ENCODE measurements at places on chromosomes 4 and X.
A peak's percentile ranks its signal among the peaks of the same experiment; 100 is the strongest.

DNA sequence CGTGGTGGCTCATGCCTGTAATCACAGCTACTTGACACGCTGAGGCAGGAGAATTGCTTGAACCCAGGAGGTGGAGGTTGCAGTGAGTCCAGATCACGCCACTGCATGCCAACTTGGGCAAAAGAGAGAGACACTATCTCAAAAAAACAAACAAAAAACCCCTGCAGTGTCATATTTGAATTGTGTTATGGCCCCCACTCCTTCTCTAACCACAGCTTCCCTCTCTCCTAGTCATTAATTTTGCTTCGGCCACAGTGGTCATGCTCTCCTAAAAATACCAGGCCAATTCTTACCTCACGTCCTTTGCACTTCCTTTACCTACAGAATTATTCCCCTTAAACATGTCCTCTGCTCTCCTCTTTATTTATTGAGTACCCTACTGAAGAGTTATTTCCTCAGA, 206.1 kb downstream of the PPP3CA start:
- no peak for DNase-seq

- DNase-seq, result no peak
Observed at GRCh38 chr4:41396214-41396613, 139.5 kb downstream of the UCHL1 start.

DNA sequence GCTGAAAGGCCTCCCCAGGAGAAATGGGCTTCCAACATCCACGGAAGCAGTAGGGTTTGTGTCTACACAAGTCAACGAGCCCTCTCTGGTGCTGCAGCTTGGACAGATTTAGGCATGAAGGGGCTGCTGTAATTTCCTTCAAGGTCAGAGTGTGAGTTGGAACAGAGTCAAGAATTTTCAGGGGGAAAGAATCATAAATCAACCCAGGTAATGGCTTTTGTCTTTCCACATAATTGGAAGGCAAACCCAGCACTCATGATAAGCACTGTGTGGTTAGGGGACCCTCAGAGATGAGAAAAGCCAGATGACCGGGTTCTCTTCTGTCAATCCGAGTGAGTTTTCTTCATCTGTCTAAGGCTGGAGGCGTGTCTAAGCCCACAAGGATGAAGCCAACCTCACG, 78.6 kb upstream of the MXRA5 start:
- DNase-seq, result no peak

DNA sequence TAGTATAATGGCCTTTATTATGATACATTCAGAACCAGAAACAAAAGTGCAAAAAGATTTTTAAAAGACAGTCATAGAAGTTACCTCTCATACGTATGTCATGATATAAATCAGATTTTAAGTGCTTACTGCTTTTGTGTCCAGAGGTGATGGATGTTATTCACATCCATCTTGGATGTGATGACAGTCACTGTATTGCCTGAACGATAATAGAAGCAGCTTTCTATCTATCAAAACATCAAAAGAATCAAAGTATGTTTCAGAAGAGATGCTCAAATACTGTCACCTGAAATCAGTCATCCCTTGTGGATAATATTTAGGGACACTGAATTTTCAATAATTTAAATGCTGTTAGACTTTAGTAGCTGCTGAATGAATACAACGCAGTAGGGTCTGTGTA, 26.8 kb upstream of the IL21 start:
- no peak for DNase-seq

- DNase-seq, result no peak
Observed at GRCh38 chr4:16111533-16111932, 27.7 kb upstream of the PROM1 start.

GRCh38 chr4:101177154-101177553, 170.2 kb downstream of the PPP3CA start:
- DNase-seq, result no peak

GRCh38 chr4:29900336-29900735, 819.8 kb upstream of the PCDH7 start:
- no peak for DNase-seq

DNA sequence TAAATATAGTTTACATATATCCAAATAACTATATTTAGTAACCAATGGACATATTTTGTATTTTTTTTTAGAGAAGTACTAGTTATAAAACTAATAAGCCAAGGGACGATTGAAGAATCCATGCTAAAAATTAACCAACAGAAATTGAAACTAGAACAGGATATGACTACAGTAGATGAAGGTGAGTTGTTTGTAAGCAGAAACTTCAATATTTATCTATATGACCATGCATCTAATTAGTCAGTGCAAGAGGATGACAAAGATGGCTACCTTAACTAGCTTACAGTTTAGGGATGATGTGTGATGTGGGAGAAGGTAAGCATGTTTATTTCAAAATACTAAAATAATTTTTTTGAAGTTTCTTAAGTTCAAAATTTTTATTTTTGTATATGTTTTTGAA, 57.7 kb downstream of the HPGDS start:
- no peak for DNase-seq

DNA sequence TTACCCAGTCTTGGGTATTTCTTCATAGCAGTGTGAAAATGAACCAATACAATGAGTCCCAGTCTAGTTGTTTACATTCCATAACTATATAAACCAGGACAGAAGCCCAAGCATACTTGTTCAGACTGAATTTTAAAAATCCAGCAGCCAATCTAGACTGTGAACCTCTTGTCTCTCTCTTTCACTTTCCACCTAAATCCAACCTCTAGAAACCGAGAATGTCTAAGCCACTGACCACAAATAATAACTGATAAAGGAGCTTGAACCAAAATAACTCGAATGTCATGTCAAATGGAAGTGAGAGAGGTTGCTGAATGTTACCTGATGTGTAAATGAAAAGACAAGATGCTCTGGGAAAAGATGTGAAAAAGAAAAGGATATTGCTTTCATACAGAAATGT, 544.7 kb downstream of the NLGN4X start:
- no peak for DNase-seq

DNA sequence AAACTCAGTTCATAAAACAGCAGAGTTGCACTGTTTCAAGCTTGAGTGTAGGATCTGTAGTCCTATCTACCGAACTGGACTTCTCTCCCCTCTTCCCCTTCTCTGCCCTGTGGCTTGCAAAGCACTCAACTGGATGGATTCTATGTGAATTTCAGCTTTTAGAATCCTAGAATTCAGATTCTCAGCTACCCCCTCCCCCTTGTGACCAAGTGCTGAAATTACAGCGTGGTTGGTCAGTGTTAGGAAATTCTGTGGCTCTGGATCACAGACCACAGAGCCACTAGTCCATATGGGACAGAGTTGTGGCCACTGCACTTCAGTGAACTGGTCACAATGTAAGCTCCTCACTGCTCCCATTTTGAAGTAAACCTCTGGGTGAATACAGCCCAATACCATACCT, 64.6 kb upstream of the TRPC5 start:
- peak; percentile 8 for DNase-seq

DNA sequence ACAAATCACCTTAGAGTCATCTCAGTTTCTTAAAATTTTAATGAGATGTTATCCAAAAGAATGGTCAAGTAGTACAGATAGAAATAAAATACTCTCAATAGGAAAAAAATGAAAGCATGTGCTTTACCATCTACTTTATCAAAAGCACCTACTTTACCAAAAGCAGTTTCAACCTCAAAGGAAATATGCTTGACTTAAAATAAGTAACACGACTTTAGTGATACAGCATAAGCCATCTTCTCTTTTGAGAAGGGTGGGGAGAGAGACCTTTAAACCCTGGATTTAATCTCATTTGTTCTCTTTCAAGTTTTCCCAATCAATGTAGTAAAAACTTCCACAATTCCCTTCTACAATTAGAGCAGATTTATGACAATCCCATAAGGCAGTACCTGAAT, 26.5 kb downstream of the OTUD4 start:
- DNase-seq, result no peak

DNA sequence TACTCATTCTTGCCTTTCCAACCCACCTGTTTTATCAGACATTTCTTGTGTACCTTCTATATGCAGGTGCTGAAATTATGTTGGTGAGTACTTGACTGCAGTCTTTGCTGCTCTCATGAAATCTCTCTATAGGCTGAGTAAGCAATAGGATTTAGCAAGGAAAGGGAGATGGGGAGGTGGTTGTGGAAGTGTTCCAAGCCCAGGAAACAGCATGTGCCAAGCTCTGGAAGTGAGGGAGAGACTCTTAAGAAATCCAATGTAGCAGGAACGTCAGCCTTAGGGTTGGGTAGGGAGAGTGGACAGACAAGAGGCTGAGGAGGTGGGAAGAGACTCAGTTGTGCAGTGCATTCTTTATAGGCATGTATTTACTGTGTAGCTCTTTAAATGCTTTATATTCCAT, 5.6 kb downstream of the SEPTIN11 start:
- peak; percentile 58 for DNase-seq

DNA sequence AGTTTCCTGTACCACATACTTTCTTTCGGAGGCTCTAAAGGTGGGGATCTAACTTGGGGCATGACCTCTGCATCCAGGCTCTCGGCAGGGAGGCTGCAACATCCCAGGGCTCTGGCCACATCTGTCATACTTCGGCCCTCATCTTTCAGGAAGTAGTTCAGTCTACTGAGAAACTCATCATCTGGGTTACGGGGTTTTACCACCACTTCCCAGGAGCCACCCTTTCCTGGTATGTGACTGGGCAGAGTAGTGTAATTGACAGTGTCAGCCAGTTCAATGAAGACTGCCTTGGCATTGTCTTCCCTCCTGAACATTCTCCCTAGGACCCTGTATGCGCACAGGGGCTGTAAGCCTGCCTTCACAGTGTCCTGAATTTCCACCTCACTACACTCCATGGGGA, 2.8 kb downstream of the PNMA5 start:
- no peak for DNase-seq

DNA sequence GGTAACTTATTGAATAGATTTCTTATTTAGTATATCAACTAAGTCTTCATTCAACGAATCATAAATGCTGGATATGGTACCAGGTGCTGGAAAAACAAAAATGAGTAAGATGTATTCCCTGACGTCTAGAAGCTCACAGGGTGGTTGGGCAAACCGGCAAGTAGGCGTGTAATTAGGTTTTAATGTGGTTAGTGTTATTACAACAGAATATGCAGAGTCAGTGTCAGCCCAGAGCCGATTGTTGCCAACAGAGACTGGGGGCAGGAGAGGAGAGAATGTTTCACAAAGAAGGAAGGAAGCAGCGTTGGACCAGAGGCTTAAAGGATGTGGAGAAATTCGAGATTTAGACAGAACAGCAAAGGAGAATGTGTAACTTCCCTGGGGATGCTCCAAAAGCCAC, 111.7 kb downstream of the TENM3 start:
- DNase-seq, result peak; percentile 49

DNA sequence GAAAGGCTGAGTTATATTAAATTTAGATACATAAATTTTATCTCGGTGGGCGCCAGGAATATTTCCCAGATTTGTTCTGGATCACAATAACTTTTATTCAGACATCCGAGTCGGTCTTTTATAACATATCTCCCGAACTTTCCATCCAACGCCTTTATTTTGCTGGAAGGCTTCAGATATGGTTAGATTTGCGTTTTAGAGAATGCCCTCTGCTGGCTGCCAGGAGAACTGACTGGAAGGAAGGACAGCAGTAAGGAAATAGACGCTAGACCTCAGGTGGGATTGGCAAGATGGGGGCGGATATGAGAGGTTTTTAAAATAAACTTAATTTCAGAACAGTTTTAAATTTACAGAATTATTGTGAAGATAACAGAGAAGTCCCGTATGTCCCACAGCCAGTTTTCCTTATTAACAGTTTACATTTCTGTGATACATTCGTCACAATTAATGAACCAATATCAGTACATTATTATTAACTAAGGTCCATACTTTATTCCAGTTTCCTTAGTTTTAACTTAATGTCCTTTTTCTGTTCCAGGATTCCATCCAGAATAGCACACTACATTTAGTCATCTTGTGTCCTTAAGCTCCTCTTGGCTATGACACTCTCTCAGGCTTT, 4.6 kb upstream of the KANTR start:
- peak; percentile 59 for DNase-seq

DNA sequence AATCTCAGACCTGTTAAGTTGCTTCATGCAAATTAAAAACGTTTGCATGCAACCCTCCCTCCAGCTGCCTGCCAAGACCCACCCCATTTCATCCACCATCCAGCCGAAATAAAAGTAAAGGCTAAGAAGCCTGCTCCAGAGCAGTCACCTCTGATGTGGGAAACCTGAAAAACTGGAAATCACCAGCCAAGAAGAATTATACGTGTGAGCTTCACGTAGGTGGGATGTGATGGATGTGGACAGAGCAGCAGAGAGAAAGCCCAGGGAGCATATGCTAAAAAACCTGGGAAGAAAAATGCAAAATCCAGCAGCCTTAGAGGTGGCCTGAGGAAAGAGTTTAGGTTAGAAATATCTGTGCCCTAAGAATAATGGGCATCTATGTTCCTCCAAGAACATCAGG, 160.6 kb upstream of the STS start:
- no peak for DNase-seq

- DNase-seq, result no peak
Observed at GRCh38 chr4:74539044-74539790, 94.3 kb downstream of the AREG start.

DNA sequence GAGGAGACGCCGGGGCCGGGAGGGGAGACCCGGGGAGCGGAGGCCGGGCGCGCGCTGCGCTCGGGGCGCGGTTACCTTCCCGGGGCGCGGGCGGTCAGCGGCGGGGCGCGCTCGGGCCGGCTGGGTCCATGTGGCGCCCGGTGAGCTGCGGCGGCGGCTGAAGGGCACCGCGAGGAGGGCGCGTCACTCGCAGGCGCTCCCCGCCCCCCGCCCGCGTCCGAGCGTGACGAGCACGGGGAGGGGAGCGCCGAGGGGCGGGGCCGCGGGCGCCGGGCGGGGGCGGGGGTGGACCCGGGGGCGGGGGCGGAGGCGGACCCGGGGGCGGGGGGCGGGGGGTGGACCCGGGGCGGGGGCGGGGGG, at the start of gene CPLX1:
Gene CPLX1 (minus strand): TSS at position 159 of the 360 bp plus-strand sequence. CDS start 1,607 bp downstream, outside the sequence.
- DNase-seq, result no peak

GRCh38 chr4:170772429-170772828, 682.7 kb upstream of the AADAT start:
- no peak for DNase-seq

- DNase-seq, result no peak
Observed at GRCh38 chrX:53580742-53581504, 105.6 kb downstream of the HUWE1 start.

DNA sequence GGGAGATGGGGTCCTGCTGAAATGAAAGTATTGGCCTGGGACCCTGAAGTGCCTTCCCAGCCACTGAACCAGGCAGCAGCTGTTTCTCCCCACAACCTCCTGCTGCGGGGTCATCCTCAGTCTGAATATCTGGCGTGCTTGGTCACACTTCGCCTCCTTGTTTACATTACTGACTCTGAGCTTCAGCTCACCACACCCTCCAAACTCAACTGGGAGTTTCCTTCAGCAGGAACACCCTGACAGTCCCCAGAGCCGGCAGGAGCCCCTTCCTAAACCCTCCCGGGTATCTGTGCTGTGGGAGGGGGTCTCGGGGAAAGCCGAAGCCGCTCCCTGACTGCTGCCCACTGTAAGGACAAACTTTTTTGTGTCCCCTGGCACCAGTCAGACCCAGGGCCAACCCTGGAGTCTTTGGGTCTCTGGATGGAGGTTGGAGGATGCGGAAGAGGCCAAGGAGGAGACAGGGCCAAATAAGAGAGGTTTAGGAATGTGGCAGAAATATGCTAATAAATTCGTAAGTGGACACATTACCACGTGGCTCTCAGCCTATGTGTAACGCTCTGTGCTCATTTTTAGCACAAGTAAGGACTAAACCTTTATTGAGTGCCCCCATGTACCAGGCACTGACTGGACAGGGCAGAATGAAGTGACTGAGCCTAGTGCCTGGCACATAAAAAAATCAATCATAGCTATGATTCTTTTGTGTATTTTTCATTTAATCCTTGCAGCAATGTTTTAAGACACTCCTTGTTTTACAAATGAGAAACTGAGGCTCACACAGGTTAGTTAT, 20.7 kb downstream of the FHDC1 start:
- DNase-seq, result no peak

- DNase-seq, result no peak
Observed at GRCh38 chr4:187354740-187355139, 631.1 kb upstream of the FAT1 start.
